GM04503 (cell line): ENCODE measurements at places on chromosomes 3 and 15.

- DNase-seq = no peak
Measured at GRCh38 chr3:72844436-72844993, 3.7 kb downstream of the SHQ1 start.

DNA sequence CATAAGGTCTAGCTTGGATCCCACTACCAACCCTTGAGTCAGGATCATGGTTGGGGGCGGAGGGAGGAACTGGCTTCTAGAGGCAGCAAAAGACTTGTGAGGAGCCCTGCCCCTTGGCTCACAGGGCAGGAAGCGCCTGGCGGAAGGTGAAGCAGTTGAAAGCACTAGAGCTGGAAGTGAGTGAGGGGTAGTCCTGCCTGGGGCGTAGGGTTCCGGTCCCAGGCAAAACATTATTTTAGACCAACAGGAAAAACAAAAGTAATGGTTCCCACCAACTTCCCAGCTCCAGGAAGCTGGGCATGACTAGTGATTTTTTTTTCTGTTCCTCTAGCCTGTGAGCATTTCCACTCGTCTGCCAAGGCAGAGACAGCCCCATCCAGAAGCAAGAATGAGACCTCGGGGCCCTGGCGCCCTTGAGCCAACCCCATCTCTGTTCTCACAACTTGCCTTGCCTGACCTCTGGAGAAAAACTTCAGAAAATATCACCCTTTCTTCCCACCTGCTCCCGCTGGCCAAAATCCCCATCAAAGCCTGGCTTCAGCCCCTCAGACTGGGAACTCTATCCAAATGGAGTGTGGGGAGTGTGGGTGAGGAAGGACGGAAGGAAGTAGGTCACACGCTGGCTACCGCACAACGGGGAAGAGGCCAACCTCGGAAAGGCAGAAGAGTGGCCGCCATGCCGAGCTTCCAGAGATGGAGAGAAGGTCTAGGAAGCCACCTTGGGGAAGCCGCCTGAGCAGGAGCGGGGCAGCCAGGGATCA lies 57.5 kb downstream of the RBPMS2 start:
- DNase-seq = no peak

DNA sequence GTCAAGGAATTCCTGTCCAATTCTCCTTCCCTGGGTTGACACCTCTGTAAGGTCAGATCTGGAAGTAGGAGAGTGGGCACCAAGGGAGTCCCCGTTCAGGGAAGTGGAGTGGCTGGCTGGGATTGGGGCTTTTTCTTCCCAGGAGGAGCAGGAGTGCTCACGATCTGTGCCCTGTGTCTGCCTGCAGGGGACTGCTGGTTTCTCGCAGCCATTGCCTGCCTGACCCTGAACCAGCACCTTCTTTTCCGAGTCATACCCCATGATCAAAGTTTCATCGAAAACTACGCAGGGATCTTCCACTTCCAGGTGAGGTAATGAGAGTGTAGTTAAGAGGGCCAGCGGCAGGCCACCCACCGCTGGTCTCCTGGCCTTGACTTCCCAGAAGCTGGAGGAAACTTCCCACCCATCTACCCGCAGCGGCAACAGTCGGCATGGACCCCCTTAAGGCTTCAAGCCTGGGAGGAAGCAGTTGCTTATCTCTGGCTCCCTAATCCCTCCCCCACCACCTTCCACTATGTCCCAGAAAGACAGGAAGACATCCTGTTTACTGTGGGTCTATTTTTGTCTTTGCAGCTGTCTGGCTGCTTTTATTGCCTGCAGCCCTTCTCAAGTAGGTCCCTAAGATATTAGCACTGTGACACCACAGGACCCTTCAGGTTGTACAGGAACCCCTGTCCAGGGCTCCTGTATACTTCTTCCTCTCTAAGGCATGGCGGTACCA lies 26.8 kb downstream of the CAPN3 start:
- DNase-seq = no peak

DNA sequence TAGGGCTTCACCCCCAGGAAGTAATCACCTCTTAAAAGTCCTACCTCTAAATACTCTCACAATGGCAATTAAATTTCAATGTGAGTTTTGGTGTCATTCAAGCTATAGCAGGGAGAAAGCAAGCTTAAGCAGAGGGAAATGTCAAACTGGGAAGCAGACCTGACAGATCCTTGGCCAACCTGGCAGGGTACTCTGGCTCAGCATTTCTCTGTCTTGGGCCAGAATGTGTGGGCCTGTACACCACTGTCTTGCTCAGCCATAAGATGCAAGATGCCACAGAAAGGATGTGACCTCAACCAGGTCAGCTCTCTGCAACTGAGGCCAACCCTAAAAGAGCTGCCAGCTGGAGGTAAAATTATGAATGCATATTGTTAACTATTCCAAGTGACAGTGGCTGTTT lies 130.6 kb upstream of the CMC1 start:
- no peak for DNase-seq

DNA sequence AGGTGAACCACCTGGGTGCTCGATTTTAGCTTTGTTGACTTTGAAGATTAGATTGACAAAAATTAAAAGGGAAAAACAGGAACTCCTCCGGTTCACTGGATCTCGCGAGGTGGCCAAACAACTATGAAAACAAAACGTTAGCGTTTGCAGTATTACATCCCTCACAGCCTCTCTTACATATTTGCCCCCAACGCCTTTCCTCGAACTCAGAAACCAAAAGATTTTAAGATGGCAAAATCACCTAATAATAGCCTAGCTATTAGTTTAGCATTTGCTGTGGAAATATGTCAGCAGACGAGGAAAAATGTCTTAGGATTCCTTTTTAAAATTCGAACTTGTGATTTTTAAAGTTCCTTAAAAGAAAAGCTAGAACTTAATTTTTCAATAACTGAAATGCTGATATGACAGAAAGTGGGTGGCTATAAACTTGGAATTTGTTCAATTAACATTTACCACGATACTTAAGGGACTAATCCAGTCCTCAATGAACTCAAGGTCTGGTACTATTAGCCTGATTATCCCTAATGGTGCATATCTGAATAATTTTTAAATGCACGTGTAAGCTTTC lies 491 bp upstream of the SENP7 start:
- DNase-seq = peak; percentile 44

DNA sequence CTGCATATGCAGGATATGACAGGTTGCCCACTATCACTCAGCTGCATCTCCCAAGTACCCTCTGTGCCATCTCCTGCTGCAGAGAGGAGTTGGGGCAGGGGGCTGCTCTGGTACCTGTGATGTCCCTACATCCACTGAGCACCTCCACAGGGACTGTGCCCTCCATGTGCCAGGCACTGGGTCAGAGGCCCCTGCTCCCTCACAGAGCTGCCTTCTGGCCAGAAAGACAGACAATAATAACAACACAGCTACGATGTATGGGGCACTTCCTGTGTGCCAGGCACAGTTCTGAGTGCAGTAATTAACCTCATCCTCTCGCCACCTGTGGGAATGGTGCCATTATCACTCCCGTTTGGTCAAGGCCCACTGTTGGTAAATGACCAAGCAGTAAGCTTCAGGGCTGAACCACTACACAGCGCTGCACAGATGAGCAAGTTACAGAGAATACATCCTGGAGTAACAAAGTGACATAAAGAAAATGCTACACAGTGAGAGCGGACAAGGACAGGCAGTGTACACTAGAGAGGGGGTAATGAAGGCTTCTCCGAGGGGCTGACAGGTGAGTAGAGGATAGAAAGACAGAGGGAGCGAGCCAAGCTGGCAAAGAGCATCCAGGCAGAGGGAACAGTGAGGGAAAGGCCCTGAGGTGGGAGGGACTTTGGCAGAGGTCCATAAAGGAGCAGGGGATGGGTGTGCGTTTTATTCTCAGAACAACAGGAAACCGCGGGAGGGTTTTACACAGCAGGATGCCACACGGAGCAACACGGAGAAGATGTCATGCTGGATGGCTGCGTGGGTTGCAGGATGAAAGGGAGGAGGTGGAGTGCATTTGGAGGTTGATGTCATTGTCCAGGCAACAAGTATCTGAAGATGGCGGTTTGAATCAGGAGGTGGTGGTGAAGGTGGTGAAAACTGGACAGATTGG lies 13.6 kb downstream of the WNT7A start:
- DNase-seq = no peak
